Activated CD4-positive, alpha-beta T cell treated with anti-CD3 and anti-CD28 coated beads for 4 hours (primary cell): ENCODE measurements at places on chromosomes 7 and 10.

DNA sequence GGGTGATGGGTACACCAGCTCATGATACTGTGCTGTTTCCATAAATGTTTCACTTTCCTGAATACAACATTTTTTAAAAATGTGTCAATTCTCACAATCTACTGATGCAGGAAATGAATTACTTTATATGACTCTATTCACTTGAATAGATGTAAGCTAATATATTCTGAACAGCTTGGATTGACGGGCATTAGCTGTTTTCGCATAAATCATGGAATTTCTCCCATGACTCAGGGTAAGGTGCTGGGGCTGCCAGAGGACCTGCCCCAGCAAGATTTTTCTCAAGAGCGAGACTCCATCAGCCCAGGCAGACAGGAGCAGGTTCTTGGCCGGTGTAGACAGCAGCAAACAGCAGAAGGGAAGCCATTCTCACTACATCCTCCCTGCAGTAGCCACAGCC is 107.1 kb downstream of the PFKFB3 start:
- no peak for DNase-seq

- DNase-seq: no peak
Observed at GRCh38 chr10:38007551-38007950, 2.9 kb upstream of the ZNF33A start.

GRCh38 chr7:132759482-132760243 is 183.4 kb upstream of the PLXNA4 start:
- no peak for DNase-seq

- no peak for DNase-seq
Observed at GRCh38 chr7:151662251-151662826, 142.6 kb upstream of the RHEB start.

DNA sequence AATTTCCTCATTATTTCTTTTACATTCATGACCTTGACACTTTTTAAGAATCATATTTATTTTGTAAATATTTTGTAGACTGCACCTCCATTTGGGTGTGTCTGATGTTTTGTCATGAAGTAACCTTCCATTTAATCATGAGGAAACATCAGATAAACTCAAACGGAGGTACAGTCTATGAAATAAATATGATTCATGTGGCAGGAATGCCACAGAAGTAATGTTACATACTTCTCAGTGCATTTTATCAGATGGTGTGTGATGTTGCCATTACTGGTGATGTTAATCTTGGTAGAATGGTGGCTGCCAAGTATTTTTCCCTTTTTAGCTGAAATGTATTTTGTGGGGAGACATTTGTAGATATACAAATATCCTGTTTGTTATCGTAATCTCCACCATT is 64.9 kb downstream of the ZNF37A start:
- DNase-seq: no peak

DNA sequence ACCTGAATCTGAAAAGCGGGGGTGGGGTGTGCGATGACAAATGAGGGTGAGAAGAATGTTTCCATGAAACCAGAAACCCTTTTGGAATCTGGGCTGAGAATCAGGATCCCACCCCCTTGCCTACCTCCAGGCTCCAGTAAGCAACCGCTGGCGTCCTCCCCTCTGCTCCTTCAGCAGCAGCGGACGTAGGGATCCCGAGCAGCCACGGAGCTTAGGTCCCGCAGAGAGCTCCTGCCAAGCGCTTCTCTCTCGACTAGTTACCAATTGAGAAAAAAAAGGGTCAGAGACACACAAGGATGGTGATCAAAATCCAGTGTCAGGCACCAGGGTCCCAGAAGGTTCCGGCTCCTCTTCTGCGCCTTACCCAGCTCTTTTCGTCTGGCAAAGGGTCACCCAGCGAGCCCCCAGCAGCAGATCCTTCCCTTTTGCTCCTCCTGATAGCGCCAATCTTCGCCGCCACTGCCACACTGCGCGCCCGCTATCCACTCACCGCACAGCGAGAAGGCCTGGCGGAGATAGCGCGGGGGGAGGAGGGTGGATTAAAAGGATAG is 733.5 kb downstream of the ZWINT start:
- no peak for DNase-seq
